ENCODE measurements at places on chromosomes 7 and 10.
A peak's percentile ranks its signal among the peaks of the same experiment; 100 is the strongest.

GRCh38 chr7:123154231-123154860, 45.4 kb downstream of the SLC13A1 start:
- peak; percentile 64 for DNase-seq

DNA sequence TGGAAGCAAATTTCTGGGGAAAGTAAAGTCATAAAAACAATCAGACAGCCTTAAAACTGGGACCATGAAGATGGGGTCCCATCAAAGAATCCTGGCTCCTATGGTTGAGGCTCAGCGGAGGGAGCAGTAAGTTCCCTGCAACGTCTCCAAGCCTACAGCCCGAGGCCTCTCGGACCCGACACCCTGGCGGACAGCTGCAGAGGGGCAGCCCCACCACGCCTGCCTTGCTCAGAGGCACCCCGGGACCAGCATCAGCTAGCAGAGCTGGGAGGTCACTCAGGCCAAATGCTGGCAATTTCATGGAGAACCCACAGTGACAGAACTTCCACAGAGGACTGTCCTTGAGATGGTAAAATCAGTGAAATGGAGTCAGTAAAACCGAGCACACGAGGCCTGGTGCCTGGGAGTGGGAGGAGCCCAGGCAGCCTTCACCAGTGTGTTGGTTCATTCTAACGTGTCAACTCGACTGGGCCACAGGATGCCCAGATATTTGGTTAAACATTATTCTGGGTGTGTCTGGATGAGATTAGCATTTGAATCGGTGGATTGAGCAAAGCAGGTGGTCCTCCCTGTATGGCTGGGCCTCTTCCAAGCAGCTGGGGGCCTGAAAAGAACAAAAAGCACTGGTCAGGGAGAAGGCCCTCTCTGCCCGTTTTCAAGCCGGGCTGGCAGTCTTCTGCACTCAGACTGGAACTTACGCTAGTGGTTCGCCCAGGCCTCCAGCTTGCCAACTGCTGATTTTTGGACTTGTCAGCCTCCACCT, 96.2 kb upstream of the INSIG1 start:
- DNase-seq: no peak

- no peak for DNase-seq
These were observed 76.5 kb upstream of the PCBD1 start for GRCh38 chr10:70964881-70965280.

GRCh38 chr7:140230861-140231770, 54.3 kb upstream of the KDM7A start:
- peak; percentile 73 for DNase-seq

- DNase-seq: no peak
These were observed 31.9 kb upstream of the C10orf53 start for GRCh38 chr10:49647554-49647953.

- no peak for DNase-seq
These were observed 245.0 kb upstream of the NPY start for GRCh38 chr7:24038993-24039392.

GRCh38 chr10:71667387-71667752, 52.2 kb downstream of the C10orf105 start:
- DNase-seq: no peak

DNA sequence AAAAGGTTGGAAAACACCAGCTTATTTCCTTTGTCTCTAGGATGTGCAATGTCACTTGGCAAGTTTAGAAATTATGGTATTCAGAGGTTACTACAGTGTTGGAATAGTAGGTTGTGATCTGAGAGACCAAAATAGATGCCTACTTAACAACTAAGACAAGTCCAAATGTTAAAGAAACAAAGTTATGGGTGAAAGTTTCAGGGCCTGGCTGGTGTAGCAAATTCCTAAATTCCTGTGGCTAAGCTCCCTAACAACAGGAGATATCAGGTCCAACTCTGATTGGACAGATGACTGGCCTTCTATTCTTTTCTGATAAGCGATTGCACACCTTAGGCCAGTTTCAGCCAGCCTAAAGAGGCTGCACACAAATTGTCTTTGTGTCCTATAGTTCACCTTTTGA, 873.5 kb downstream of the REEP3 start:
- no peak for DNase-seq

DNA sequence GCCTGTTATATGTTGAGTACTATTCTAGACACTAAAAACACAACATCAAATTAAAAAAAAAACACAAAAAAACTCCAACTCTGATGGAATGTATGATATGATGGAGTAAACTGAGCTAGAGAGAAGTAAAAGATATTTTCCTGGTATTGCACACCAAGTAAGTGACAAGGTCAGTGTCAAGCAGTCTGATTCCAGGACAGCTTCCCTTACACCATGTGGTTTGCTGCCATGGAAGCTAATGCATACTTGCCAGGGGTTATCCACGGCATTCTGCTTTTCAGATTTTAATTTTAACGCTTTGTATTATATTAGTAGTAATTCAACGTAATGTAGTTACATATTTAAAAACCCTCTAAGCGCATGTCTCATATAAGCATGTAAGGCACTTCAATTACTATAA, 48.4 kb downstream of the CACNA2D1 start:
- DNase-seq: no peak

GRCh38 chr7:36984710-36985312, 260.5 kb upstream of the AOAH start:
- DNase-seq: peak; percentile 52

DNA sequence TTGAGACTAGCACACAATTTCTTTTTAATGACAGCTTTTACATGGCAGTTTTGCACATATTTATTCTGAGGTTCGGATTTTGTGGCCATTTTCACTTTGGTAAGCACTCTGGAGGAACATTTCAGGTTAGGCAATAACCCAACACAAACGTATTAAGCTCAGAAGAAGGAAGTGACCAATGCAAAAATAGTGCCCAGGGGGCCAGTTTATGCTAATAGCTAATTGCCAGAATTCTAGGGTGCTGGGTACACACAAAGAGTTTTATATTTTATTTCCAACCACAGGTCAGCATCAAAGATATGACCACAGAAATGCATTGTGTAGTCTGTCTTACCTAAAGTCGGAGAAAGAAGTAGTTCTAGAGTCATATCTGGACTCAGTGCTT, 8.4 kb upstream of the AGR2 start:
- DNase-seq: no peak

DNA sequence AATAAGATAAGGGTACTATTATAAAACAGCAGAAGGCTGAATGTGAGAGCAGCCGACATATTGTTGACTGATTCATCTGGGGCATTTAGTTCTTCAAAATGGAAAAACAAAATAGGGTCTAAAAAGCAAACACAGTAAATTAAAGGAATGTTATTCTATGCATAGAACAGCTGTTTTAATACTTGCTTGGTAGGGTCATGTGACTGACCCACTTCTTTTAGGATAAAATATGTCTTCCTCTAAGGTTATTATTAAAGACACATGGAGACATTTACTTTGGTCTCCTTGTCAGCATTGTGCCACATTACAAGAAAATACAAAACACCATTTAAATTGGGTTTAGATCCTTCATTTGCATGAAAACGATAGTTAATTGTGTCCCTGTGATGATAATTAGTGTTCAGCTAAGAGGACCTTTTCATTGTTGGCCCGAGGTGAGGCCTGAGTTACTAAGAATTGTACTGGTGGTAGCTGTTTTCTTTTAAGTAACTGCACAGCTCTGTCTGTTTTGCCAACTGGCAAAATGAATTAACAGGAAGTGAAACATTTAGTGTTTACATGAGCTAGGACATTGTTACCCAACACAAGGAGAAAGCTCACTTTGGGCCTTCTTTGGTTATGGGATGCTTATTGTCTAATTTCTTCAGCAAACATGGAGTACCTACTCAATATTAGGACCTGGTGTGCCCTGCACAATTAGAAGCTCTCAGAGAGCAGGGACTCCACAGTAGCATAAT, 764.4 kb downstream of the LRMDA start:
- DNase-seq: no peak

- DNase-seq: no peak
These were observed 212.0 kb downstream of the CAMK1D start for GRCh38 chr10:12561307-12561706.

- DNase-seq: no peak
These were observed 8.4 kb upstream of the UCN3 start for GRCh38 chr10:5356302-5356763.

DNA sequence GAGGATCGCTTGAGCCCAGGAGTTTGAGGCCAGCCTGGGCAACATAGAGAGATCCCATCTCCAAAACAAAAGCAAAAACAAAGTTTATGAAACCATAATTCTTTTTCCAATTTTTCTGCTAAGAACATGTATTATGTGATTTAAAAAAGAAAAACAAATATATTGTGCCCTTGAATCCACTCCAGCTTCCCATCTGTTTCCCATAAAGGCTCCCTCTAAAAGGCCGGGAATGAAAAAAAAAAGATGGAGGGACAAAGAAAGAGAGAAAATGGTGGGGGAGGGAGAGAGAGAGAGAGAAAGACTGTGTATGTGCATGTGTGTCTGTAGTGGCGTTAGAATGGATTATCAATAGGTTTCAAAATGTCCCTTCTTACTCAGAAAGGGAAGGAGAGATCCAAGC, 20.5 kb upstream of the GSDME start:
- no peak for DNase-seq

- DNase-seq: no peak
These were observed 32.3 kb downstream of the VIPR2 start for GRCh38 chr7:159112136-159113011.

- no peak for DNase-seq
These were observed 460.5 kb downstream of the RPS24 start for GRCh38 chr10:78494179-78494578.

DNA sequence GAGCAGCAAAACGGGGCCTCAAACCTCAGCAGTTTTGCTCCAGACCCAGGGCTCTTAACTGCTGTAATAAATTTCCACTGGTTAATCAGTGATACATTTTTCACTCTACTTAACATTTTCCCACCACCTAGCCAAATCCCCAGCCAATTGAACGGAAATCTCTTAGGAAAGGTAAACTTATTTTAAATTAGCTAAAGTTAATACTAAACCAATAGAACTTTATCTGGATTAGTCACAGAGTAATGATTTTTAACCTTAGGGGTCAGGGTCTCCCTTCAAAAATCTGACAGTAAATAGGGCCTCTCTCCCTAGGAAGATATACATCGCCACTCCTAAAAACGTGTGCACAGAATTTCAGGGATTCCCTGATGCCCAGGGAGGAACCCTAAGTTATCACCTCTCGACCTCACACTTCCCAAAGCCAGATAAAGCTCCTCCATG, 87.4 kb upstream of the KMT2E start:
- DNase-seq: no peak

Data from NCI-H1694 treated with DMSO at 0.1 percent for 48 hours (cell line).